ENCODE measurements at places on chromosomes 4 and X.

DNA sequence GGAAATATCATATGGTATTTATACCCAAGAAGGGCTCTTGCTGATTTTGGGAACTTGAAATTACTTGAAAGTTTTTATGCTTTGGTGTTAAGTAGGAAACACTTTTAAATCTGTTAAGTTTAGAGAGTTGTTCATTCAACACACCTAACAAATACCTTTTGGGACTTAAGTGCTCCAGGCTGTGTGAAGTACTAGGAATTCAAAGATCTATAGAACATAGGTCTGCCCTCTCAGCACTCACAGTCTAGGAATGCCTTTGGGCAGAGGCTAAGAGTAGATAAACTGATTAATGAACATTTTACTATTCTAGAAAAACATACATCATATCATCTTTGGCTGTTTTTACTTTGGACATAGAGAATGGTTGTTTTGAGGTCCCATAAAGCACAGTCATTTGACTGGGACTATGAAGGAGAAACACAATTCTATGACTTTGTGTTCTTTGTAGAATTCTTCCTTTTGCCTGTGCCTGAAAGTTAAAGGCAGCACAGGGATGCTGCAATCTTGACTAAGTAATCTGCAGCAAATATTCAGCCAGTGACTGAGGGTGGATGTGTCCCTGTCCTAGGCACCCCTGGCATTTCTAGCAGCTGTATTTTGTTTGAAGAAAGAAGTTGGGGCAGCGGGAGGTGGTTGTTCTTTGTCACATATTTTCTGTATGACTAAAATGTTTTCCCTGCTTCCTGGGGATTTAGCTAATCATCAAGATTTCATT lies 8.3 kb downstream of the BMP3 start:
- peak; percentile 2 for DNase-seq

GRCh38 chrX:2489446-2490445 lies 11.0 kb downstream of the DHRSX start:
- DNase-seq: no peak

DNA sequence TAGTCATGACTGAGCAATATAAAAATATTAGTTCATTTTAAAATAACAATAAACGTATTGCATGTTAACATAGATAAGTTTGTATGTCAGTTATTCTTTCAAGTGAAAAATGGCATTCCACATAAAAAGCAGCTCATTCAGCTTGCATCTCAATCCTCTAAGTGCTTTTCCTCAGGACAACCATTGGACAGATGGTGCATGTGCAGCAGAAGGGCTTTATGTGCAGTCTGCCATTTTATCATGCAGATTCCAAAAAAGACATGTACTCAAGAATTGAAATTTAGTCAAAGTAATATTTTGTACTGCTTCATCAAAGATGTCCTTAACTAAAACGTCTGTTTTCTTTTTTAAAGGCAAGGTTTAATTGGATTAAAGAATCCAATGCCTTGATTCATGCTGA lies 93.4 kb downstream of the RS1 start:
- DNase-seq: no peak

- no peak for DNase-seq
These were observed 60.7 kb downstream of the PCDH19 start for GRCh38 chrX:100349391-100349790.

- no peak for DNase-seq
These were observed 36.5 kb downstream of the FGFBP1 start for GRCh38 chr4:15901998-15902397.

GRCh38 chr4:111639120-111639690 lies 506.0 kb upstream of the FAM241A start:
- DNase-seq: peak; percentile 49

GRCh38 chr4:1786544-1787362 lies 6.3 kb upstream of the FGFR3 start:
- DNase-seq: no peak

All from fibroblast of skin of right quadriceps (primary cell).